ENCODE measurements at places on chromosomes 2 and 18.

GRCh38 chr18:30889519-30890301, 152.8 kb downstream of the DSC3 start:
- DNase-seq, result no peak

DNA sequence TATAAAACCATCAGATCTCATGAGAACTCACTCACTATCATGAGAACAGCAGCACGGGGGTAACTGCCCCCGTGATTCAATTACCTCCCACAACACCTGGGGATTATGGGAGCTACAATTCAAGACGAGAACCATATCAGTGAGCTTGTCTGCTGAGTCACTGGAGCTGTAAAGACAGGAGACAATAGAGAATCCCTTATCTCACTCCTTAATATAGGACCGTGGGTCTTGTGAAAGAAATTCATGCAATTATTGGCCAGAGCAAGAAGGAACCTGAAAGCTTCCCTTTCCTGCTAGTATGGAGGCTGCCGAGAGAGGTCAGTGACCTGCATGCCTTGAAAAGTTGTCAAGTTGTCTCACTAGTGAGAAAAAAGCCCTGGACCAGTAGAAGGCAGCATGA, 9.5 kb upstream of the TNFAIP6 start:
- no peak for DNase-seq

DNA sequence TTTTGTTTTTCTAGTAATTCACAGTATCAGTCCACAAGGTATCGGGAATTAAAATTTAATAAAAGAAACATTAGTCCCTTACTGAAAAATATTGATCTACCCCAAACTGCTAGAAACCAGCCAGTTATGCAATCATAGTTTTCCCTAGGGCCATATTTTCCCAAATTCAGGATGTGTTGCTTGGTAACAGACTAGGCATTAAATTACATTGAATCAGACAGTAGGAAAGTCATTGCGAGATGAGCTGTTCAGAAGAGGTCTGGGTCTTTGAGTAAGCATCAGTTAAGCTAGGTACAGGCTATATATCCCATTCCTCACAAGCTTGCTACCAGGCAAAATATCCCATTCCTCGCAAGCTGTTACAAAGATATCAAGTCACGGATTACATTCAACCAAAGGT, 123.0 kb upstream of the CCDC150 start:
- DNase-seq, result no peak

- DNase-seq, result no peak
Measured at GRCh38 chr2:101619191-101619591, 78.3 kb upstream of the MAP4K4 start.

DNA sequence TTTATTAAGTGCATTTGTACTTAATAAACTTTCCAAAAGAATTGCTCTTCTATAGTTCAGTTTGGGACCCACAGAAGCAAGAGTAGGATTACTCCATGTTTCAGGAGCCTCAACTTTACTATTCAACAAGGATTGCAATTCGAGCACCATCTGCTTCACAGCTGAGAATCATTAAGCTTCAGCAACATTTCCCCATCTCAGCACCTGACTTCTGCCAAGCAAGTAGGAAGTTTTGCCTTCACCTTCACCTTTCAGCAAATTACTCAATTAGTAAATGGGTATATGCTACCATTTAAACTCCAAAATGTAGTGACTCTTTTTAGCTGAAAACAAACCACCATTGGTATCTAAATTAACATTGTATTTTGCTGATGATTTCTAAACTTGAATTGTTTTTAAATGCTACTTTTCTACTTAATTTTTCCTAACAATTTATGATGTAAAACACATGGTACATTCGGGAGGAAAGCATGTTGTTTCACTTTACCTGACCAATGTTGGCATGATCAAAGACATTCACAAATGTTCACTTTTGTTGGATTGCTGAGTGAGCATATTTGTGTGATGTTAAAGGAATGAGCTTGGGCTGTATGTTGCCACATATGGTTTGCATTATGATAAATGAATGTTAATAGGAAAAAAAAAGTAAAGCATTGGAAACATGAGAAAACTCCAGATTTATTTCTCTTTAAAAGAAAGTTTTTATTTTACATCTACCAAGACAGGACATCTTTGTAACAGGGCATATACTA, 159.2 kb downstream of the GULP1 start:
- no peak for DNase-seq

DNA sequence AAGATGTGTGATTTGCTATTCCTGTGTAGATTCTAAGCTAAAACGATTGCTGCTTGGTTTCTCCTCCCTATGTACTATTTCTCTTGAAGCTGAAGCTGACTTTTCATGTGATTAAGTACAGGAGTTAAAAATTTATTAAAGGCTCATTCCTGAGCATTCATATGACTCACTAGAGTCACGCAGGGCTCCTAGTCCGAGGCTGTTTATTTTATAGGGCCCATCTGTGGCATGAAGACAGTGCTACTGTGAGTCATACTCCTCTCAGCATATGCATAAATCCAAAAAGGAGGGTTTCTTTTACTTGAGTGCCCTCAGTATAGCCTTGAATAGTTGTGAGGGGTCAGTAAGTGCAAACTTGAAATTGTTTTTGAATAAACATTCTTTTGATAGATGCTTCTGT, 378.8 kb downstream of the PTPRM start:
- no peak for DNase-seq

- DNase-seq, result no peak
Measured at GRCh38 chr2:233025706-233026105, 6.8 kb upstream of the NEU2 start.

- DNase-seq, result no peak
Measured at GRCh38 chr2:149451417-149452165, 121.2 kb downstream of the LYPD6 start.

GRCh38 chr2:121094101-121094500, 190.9 kb downstream of the TFCP2L1 start:
- DNase-seq, result no peak

DNA sequence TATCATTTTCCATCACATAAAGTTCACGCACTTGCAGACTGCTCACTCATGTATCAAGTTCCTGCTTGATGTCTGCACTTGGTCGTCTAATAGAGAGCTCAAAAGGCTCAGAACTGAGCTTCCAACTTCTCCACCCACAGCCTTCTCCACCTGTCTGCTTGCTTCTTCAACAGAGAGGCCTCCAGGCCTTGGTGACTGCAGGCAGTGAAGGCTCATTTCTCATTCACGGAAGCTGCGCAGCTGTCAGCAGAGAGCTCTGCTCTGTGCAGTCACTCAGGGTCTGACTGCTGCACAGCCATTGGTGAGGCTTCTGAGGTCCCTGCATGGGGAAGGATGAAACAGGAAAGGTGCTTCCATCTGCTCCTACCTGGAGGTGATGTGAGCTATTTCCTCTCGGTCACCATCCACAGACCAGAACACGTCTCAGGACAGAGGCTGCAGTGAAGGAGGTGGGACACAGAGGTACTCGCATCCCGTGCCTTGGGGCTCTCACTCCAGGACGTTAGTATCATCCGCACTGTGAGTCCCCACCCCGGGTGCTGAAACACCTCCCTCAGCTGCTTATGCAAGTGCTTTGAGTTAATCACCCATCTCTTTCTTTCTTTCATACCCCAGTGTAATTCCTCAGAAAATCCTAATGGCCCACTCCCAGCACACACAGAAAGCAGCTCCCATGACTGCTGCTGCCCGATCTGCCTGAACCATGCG, 126.2 kb downstream of the TMEM18 start:
- DNase-seq, result no peak

DNA sequence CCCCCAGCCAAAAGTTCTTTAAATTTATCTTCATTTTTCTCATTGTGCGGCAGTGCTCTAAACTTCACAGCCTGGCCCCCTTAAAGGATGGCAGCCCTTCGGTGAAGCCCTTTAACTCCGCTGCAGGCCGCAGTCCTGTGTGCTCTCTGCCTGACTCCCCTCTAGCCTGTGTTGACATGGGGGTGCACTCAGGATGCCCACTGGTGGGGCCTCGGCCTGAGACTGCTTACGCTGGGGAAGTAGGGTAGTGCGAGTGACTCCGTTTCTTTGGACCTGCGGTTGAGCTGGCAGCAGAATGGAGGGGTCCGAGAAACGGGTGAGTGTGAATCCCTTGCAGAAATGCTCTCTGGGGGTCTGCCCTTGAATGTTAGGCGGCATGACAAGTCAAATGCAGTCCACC, 5.6 kb downstream of the RAB12 start:
- no peak for DNase-seq

GRCh38 chr18:44096016-44096415, 584.7 kb upstream of the SETBP1 start:
- DNase-seq, result no peak
